ENCODE measurements at places on chromosomes 1 and 21. TPM values are rescaled to one million over a fixed set of nuclear protein-coding genes. Genes with fewer than 3 reads are reported as not detected.

WNT3A gene
- total RNA-seq = not detected

KRTAP19-1 gene
- not detected for total RNA-seq

DNA sequence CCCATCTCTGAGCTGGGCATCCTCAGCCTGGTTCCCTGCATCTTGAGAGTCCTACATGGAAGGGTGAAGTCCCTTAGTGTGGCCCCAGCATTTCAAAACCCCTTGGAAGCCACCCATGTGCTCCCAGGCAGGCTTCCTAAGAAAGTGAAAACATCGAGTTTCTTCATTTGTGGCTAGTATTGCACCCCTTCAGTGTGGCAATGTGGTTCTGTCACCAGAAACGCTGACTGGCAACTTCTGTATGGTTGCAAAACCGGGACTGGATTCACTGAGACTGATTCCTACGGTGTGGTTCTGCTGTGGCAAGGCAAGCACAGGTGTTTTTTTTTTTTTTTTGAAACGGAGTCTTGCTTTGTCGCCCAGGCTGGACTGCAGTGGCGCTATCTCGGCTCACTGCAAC is 9.0 kb upstream of the IFNGR2 start:
- DNase-seq = no peak

DNA sequence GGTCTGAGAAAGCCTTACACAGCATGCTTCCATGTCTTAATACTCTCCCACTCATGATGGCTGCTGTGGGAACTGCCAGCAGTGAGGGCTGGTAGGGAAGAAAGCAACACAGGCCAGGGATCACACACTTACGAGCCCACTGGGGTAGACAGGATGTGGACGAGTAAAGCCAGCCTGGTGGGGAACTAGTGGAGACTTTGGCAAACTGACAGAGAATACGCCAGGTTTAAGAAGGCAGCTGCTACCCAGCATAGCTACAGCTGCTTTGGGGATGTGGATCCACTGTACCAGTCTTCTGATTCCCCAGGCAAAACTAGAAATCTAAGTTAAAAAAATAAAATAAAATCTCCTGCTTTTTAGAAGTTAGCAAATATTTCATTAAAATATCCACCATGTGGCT is 664.0 kb downstream of the SMYD3 start:
- DNase-seq = no peak

GRCh38 chr1:158163000-158163947 is 17.4 kb upstream of the CD1D start:
- no peak for DNase-seq

Data from epithelial cell of proximal tubule (primary cell).